Left colon (tissue), 2 donors: ENCODE measurements at places on chromosomes 5 and 9. TPM values are rescaled to one million over a fixed set of nuclear protein-coding genes. Genes with fewer than 3 reads are reported as not detected.

DNA sequence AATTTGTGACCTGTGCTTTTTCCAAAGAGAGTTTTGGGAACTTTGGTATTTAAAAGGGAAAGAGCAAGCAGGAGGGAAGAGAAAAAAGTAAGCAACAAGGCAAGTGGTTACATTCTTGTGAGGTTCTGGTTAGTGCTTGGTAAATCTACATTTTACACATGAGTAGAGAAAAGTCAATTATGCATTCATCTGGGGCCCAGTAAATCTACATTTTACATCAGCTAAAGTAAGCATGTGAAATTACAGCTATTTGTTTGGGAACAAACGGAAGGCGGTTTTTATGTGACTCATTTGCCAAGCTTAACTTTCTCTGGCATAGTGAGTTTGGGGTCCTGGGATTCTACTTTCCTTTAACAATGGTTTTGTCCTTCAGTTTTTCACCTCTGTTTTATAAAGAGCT, 102.2 kb downstream of the SNX18 start:
- no peak for DNase-seq

- DNase-seq = no peak
Measured at GRCh38 chr9:108956631-108957026, 22.4 kb downstream of the ABITRAM start.

GRCh38 chr5:77640589-77641396, 2.3 kb upstream of the OTP start:
- DNase-seq = no peak

The PCDHB5 gene
- 0.56 TPM for total RNA-seq
